ENCODE measurements at places on chromosomes 5 and 9. TPM values are rescaled to one million over a fixed set of nuclear protein-coding genes. Genes with fewer than 3 reads are reported as not detected.

DNA sequence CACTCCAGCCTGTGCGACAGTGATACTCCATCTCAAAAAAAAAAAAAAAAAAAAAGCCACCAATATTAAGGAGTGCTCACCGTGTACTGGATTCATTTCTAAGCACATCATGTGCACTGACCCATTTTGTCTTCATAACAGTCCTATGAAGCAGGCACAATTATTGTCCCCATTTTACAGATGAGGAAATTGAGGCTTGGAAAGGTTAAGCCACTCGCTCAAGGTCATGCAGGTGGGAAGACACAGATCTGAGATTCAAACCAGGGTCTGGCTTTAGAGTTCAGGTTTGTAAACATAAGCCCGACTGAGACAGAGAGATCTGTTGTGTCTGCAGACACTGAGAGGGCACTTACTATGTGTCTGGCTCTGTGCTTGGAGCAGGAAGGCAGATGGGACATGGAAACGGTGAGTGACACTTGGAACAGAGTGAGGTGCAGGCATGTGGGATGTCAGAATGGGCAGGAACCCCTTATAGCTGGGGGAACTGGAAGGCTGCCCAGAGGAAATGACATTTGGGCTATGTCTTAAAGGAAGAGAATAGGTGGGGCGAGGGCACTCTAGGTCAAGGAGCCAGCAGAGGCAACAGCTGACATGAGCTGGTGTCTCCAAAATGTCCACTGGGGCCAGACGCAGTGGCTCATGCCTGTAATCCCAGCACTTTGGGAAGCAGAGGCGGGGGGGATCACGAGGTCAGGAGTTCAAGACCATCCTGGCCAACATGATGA is 69.9 kb downstream of the STK10 start:
- peak; percentile 50 for DNase-seq

DNA sequence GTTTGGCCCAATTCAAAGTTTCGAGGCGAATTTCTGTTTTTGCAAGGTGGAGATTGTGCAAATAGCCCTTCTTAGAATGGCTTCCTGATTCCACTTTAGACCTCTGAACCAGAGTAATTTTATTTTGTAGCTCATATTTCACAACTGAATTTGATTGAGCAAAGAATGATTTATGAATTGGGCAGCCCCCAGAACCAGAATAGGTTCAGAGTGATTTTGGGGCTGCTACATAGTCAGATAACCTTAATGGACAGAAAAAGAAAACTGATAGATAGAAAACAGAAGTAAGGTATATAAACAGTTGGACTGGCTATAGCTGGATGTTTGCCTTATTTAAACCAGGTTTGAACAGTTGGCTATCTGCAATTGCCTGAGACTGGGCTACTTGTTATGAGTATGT is 156.6 kb downstream of the YIPF5 start:
- no peak for DNase-seq

- no peak for DNase-seq
Observed at GRCh38 chr9:135109650-135110049, 22.2 kb downstream of the OLFM1 start.

The GABRA1 gene
- total RNA-seq = not detected

DNA sequence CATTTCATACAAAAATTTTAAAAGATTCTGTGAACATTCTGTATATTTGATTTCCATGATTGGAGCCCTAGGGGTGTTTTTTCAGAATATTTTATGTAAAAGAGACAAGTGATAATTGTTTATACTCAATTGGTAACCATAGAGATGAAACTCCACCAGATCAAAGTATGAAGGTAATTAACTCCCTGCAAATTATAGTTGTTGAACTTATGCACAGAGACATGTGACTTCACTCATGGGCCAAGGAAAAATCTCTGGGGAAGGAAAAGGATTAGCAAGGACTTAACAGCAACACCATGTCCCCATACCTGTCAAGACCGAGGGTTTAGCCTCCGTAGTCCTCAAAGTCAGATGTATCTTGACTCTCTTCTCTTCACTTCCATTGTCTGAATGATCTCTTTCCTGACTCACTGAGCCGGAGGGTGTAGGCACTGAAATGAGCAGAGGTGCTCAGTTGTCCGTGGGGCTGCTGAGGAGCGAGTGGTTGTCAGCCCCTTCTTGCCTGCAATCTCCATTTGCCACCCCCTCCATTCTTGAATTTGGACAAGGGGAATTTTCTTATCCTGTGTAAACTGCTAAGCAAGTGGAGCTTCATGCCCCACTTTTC is 17.5 kb upstream of the CXCL14 start:
- DNase-seq = no peak

GRCh38 chr5:32707418-32707997 is 3.6 kb upstream of the NPR3 start:
- no peak for DNase-seq
